Glutamatergic neuron (in vitro differentiated cells): ENCODE measurements at places on chromosomes 6 and 20.

GRCh38 chr6:63114610-63115211 is 96.6 kb upstream of the FKBP1C start:
- DNase-seq, result no peak

- DNase-seq, result no peak
Observed at GRCh38 chr6:148521586-148521985, 178.9 kb downstream of the SASH1 start.

- no peak for DNase-seq
Observed at GRCh38 chr6:139433631-139434419, 59.4 kb upstream of the CITED2 start.

DNA sequence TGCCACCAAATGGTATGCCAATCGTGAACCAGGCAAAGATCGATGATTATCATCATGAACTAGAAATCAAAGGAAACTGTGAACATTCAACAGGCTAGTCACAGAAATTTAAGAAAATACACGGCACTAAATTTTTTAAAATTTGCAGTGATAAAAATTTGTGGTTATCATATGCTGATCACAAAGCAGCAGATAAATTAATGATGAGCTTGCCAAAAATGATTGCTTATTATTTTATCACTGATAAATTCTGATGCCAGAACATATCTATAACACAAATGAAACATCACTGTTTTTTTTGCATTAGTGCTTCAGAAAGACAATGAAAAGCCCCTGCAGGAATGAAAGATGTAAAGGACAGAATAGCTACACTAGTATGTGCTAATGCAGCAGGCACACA is 1413.2 kb upstream of the MAP3K7 start:
- no peak for DNase-seq

- DNase-seq, result no peak
Observed at GRCh38 chr6:17930321-17930993, 57.0 kb downstream of the KIF13A start.

DNA sequence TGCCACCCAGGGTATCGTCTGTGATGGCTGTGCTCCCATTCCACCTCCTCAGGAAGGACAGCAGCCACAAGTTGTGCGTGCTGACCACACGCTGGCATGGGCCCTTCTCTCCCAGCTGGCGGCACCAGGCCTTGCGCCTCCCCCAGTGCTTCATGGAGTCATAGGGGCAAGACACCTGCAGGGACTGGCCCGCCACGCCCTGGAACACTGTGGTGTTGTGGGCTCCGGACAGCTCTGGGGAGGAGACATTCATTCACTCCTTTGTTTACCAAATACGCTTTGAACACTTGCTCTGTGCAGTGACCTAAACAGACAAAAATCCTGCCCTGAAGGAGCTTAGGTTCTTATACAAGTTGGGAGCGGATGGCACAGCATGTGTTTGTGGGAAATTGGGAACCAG is 1.5 kb downstream of the TREM2 start:
- DNase-seq, result no peak

DNA sequence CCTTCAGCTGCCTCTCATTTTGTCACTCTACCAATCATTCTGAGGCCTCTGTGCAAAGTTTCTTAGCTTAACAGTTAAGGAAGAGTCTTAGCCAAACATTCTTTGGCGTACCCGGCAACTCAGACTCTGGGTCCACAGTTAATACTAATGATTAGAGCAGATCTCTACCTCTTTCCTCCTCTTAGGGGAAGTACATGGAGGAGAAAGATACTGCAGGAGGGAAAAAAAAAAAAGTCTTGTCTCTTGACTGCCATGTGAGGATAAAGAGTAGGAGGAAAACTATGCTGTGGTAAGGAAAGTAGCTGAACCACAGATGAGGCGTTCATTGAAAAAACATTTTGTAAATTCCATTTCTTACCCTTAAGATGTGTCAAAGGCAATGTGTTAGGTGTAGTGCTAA is 44.0 kb upstream of the MARCKS start:
- no peak for DNase-seq

DNA sequence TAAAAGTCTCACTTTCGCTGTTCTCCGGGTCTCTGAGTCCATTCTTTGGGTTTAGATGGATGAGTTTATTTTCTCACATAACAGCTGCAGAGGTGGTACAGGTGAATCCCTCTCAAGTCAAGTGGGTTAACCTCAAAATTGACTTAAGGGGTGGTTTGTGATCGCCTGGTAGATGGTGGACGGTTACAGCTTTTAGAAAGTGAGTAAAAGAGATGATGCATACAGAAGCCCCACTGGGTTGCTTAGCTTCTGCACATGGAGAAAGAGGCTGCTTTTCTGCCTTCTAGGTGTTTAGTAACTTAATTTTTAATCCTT is 146.7 kb downstream of the TRIM27 start:
- DNase-seq, result no peak

- DNase-seq, result no peak
Observed at GRCh38 chr20:25308671-25309394, 60.9 kb downstream of the PYGB start.

- DNase-seq, result no peak
Observed at GRCh38 chr6:145508107-145508506, 227.2 kb downstream of the EPM2A start.

DNA sequence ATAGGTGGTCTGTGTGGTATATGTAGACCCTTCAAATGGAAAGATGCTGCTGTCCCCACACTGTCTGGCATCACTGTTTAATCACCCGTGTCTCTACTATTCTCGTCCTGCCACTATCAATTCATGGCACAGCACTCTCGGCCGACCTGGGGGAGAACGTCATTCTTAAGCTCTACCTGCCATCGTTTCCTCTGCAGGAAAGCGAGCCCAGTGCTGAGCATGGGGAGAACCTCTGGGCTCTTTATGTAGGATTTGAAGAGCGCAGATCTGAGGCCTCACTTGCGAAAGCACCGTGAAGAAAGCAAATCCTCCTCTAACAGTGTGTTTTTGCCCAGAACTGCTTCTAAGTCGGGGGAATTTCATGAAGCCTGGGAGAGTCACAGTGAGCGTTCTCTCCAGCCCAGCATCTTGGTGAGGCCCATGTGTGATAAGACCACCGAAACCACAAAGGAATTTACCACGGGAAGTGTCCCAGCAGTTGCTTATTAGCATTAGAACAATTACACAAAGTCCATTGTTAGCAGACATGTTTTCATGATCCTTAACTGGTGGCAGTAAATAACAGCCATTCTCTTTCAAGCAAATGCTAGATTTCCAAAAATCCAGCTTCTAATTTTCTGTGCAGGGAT is 124.3 kb downstream of the SCML4 start:
- no peak for DNase-seq

DNA sequence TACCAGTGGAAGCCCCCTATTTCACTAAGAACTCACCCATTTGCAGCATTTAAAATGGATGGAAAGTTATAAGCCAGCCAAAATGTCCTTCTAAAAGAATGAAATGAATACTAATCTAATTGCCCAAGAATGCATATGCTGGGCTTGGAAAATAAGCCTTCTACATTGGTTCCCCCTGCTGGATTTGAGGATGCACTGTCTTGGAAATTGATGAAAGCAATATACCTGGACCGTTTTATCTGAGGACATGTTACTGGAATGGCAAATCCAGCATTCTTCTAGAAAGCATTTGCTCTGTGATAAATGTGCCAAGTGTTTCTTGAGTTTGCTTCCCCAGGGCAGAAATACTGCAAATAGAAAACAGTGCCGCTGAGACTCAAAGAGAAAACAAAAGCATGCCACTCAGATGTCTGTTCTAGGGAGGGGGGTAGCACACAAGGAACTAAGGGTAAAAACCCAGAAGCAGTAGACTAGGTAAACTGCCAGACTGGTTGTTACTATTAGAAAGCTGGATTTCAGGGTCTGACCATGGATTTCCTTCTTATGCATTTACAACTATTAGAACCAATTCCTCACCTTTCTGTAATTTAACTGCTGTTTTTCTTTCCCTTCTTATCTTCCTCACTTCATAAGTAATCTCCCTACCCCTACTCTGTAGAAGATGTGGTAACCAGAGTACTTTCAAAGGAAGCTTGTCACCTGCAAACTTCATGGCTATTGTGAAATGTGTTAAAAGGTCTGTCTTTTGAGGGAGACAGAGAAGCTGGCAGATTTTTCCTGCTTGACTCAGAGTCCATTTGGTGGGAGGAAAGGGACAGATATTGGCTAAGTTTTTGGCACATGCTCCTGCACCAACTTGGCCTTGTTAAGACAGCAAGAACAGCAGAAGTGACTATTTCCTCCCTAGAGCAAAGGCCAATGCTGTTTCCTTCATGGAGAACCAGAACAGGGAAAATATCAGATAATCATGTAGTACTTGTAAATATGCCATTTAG is 642.6 kb downstream of the KIF16B start:
- DNase-seq, result no peak

DNA sequence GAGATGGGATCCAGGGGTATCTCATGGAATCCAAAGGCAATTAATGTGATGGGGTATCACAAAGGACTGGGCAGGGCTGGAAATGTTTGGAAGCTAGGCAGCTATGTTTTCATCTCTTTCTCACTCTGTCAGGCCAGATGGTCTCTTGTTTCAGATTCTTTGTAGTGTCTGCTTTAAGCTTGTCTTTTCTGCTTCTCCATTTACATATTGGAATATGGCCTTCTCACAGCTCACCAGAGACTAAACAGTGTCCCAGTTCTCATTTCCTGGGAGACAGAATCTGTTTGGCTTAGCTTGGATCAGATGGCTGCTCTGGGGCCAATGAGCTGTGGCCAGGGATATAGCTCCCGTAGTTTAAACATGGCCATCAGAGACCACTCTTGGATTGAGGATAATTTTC is 78.9 kb downstream of the SLC35F1 start:
- DNase-seq, result no peak

DNA sequence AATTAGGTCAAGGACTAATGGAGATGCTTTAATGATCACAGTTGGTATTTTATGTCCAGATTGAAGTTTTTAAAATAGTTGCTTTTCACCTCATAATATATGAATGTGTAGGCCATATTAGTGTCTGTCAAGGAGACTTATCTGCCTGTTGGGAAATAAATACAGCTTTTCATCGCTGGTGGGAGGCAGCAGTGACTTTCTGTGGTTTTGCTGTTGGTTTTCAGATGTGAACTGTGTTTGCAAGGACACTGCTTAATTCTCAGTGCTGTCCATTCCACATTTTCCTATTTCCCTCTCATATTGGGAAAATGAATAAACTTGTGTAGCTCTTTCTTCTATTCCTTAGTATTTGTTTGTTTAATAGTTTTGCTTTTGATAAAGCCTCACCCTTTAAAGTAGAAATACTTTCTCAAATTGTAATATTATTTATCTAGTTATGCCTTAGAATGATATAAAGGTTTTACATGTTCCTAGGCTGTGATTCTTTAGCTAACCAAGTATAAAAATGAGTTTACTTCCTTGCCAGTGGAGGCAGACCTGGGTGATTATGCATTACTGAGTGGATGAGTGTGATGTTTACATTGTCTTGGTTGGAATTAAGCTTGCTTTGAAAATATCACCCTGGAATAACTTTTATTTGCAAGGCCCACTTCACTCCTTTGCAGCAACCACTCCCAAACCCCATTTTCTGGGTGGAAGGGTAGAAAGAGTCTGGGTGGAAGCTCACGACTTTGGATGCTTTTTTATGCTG is 3.3 kb downstream of the PLCB4 start:
- no peak for DNase-seq

DNA sequence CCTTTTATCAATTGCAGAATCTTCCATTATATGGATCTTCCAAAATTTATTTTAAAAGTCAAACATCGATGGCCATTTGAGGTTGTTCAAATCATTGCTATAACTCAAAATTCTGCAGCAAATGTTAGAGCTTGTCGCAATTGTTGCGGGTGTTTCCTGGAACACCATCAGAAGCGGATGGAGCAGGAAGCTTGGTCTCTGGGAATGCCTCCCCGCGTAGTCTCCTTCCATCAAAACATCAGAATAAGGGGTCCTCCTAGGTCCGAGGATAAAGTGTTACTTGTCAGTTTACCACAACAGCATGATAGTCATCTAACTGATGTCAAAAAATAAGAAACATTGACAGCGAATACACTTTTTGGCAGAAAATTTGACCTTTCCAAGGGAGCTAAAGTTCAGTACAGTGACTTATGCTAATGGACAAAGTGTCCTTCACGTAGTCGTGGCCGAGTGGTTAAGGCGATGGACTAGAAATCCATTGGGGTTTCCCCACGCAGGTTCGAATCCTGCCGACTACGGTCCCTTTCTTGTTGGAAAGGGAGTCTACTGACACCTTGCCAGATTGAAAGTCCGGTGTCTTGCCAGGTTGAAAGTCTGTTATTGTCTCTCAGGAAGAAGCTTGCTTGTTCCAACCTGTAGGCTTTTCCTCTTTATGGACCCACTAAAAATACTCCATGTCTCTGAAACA is 59.0 kb upstream of the ZNF184 start:
- DNase-seq, result no peak

GRCh38 chr20:62666736-62667529 is 24.6 kb downstream of the SLCO4A1 start:
- DNase-seq, result no peak

- DNase-seq, result no peak
Observed at GRCh38 chr6:105504706-105505105, 101.8 kb upstream of the PREP start.

GRCh38 chr20:8132484-8133309 is 631 bp downstream of the PLCB1 start:
- DNase-seq, result no peak

DNA sequence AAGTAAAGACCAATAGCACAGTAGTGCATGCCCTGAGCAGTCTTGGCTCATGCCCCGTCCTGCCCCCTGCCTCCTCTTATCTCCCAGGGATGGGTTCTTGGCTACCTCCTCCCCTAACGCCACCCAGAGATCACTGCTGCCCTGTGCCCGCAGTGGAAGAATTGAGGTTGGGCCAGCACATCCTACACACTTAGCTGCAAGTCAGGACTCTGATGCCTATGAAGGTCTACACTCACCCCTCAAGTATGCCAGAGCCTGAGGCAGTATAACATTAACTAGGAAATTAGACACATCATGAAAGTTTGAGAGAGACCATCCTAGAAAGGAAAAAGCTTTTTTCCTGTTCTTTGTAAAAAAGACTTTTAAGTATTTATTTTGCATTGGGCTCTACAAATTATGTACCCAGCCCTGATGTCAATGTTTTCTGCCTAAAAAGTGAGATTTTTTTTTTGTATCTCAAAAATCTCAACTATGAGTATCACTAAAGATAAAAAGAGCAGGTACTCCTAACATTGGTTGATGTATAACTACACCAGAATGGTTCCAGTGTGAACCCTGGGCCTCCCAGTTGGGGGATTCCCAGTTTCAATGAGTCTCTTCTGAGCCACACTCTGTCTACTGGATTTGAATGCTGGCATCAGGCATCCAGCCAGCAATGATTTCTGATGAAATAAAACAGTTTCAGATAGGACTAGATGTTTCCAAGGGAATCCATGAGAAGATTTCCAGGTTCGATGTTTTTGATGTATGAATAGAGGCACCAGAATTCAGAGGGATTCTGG is 115.4 kb downstream of the ISM1 start:
- DNase-seq, result no peak
